ENCODE measurements at places on chromosomes 2 and 18.

GRCh38 chr2:223469270-223470046, 132.7 kb downstream of the SCG2 start:
- no peak for DNase-seq

- DNase-seq, result no peak
These were observed 262.7 kb upstream of the FSIP2 start for GRCh38 chr2:185475914-185476313.

- no peak for DNase-seq
These were observed 115.9 kb upstream of the ASB18 start for GRCh38 chr2:236380051-236380612.

DNA sequence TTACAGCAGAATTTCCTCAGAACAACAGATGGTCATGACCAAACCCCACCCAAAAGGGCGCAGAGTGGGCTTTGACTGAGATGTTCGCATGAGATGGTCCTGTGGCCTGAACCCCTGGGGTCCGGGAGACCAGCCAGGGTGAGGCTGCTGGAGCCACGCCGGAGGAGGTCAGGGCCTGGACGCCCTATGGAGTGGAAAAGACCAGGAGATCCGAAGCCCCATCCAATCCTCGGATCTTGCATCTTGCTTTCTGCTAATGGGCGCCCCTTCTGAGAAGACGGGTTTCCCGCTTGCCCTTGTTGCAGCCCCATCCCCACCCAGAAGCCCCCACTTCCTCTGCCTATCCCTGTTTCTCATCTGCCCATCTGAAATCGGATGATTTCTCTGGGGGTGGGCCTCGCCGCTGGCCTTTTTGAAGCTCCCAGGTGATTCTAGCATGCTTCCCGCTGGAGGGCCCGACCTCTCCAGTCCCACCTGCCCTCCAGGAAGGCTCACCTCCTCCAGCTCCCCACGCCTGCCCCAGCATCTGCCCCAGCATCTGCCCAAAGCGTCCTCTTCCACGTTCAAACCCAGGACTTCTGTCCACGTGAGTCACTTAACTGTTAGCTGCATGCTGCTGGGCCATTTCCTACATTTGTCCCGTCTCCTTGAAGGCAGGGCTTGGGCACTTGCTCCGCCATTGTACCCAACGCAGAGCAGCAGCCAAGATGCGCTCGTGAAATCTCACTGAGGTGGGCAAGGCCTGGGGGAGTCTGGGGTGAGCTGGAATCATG, 4.3 kb upstream of the CNDP1 start:
- no peak for DNase-seq

GRCh38 chr18:79847606-79848293, 50.0 kb downstream of the KCNG2 start:
- DNase-seq, result no peak

GRCh38 chr2:56565143-56565542, 381.4 kb downstream of the CCDC85A start:
- DNase-seq, result no peak

DNA sequence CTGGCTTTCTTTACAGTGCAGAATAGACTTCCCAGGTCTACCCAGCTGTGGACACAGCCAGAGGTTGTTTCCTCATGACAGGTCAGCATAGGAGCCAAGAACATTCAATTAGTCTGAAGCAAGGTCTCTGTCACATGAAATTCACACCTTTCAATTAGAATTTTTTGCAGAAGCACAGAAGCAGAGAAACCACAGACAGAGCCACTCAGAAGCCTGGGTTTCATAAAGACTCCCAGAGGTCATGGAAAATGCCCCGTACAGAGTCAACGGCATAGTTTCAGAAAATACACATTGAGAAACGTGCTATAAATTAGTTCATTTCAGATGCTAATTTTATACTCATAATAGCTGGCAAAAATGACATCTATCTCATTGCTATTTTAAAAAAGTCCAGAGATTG, 87.0 kb upstream of the TMEM200C start:
- DNase-seq, result no peak

- DNase-seq, result no peak
These were observed 197.1 kb downstream of the SMAD7 start for GRCh38 chr18:48753691-48754090.

DNA sequence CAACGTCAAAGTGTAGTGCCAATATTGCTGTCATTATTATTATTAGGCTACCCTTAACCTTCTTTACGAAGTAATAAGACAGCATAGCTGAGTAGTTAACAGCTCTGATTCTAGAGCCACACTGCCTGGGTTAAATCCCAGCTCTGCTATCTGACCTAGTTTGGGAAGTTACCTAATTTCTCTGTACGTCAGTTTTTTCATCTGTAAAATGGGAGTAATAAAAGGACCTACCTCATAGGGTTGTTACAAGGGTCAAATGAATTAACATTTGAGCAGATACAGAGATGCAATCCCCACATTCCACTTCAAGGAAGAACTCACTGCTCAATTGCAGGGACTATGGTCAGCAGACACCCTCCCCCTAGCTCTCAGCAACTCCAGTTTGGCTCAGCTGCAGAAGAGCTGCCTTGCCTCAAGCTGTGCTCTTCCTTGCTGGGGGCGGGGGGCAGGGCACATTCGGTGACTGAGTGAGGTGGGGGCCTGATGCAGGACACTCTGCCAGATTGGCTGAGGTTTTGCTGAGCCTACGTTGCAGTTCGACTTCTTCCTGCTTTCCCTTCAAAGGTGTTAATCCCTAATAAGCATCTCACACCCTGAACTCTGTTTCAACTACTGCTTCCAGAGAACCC, 11.0 kb upstream of the LGALSL start:
- no peak for DNase-seq

DNA sequence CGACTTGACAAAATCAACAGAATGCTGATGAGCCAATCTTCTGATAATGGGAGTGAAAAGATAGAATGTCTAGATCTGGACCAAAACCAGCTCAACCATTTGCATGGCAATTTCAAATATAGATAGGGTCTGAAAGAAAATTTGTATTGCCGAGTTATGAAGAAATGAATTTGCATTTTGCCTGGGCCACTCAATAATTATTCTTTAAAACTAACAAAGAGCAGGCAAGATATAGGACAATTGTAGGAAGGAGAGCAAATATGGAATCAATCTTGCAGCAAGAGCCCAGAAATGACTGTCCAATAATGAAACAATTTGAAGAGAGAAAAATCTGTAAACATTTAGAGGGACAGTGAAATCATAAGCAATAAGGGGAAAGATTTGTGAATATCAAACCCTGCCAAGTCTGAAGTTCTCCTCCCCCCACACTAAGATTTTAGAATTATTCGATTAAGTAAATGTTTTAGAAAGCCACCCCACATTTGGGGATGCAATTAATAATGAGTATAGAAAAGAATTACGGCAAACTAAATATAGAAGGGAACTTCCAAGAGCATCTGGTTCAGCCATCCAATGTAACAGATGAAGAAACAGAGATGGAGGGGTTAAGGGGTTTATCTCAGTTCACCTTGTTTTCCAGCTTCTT, 377.4 kb downstream of the SETBP1 start:
- DNase-seq, result no peak

DNA sequence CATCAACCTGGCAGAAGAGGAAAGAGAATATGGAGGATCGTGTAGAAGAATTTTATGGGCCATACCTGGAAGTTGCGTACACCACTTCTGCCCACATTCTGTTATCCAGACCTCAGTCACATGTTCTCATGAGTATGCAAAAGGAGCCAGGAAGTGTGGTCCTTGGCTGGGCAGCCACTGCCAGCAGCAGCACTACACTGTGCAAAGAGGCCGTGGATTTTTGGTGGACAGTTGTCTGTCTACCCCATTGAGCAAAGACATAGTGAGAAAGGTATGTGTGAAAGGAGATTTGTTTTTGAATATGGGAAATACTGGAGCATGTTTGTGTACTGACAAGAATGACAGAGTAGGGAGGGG, 68.1 kb downstream of the SDC1 start:
- DNase-seq, result no peak

GRCh38 chr2:113281910-113282746, 3.4 kb upstream of the PAX8 start:
- DNase-seq, result no peak

GRCh38 chr2:111669928-111670695, 213.9 kb downstream of the ANAPC1 start:
- DNase-seq, result no peak

- DNase-seq, result no peak
These were observed 885.6 kb upstream of the VRK2 start for GRCh38 chr2:57160976-57161375.

Measured in activated CD4-positive, CD25-positive, alpha-beta regulatory T cell (primary cell).